Activated CD4-positive, alpha-beta memory T cell treated with anti-CD3 and anti-CD28 coated beads for 36 hours (primary cell): ENCODE measurements at places on chromosomes 1 and 21. TPM values are rescaled to one million over a fixed set of nuclear protein-coding genes. Genes with fewer than 3 reads are reported as not detected.

SPSB1 gene
- 11.0 TPM for total RNA-seq

- H3K4me3 ChIP-seq, result no peak overlapping the region
Observed at GRCh38 chr1:156912861-156913808, 7.3 kb upstream of the LRRC71 start.

GRCh38 chr1:106721790-106722189 is 334.7 kb upstream of the PRMT6 start:
- no peaks in the 10 kb centered on the region for H3K36me3 ChIP-seq
- H3K27me3 ChIP-seq, result no peaks in the 10 kb centered on the region
- no peak overlapping the region for H3K27ac ChIP-seq
- no peak overlapping the region for H3K4me3 ChIP-seq
- H3K4me1 ChIP-seq, result no peaks in the 10 kb centered on the region

AQP10 gene
- total RNA-seq, result not detected

- no peaks in the 10 kb centered on the region for H3K27me3 ChIP-seq
- no peaks in the 10 kb centered on the region for H3K4me1 ChIP-seq
- peaks cover 21% of the 10 kb centered on the region for H3K36me3 ChIP-seq
Observed at GRCh38 chr1:213159376-213159775, 108.3 kb downstream of the RPS6KC1 start.

OR2T33 gene
- total RNA-seq, result not detected

UCHL5 gene
- total RNA-seq, result 72.1 TPM

GRCh38 chr1:54716299-54717047 is 812 bp downstream of the TTC4 start:
- H3K27me3 ChIP-seq, result no peaks in the 10 kb centered on the region
- peak; percentile 33 for DNase-seq
- peaks cover 20% of the 10 kb centered on the region for H3K36me3 ChIP-seq
- peaks cover 33% of the 10 kb centered on the region for H3K4me1 ChIP-seq

RHD gene
- not detected for total RNA-seq

DNA sequence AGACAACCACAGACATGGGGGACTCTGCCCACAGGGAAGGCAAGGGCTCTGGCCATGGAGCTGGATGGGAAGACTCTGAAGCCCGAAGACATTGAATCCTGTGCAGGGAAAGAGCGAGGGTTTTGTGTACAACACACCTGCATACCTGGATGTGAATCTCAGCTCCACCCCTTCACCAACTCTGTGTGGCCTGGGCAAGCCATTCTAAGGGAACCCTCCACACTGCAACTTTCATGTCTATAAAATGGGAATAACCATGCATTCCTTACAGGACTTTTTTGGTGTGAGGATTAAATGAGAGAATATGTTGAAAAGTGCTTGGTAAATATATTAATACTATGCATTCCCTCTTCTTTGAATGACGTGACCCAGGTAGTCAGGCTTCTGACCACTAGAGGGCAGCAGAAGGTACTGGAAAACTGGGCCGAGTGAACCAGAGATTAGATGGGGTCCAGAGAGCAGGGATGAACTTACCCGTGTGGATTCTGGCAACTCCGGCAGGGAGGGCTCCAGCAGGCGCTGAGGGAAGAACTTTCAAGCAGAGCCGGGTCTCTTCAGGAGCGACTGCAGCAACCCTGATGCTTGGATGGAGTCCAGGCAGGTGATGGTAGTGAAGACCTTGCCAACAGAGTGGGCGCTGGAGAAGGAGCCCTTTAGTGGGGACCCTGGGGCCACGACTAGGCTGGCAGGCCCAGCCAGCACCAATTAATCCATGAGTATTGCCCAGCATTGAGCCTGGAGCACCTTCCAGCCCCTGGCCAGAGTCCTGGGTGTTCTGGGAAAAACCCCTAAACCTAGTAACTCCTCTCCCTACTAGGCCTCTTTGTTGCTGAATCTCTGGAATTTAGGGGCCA is 834 bp upstream of the ELF3 start:
- no peaks in the 10 kb centered on the region for H3K4me1 ChIP-seq
- peak; percentile 68 for DNase-seq
